ENCODE measurements at places on chromosomes 4 and X. TPM values are rescaled to one million over a fixed set of nuclear protein-coding genes. Genes with fewer than 3 reads are reported as not detected.

DNA sequence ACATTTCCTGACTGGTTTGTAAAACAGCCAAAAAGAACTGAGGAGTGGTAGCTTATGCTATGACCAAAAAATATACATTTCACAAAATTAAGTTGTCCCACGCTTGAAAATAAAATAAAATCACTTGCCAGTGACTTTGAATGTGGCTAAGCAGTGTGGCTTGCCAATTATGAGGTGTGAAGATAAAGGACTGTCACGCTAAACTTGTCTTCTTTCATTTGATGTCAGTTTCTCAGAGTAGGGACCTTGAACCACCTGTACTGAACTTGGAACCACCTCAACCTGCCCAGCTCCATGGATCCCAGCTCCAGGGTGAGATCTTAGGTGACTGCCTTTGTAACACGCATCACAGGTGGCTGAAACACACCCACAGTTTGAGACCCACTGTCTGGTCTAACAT lies 113.7 kb upstream of the TBL1X start:
- ATAC-seq, result no peak

DNA sequence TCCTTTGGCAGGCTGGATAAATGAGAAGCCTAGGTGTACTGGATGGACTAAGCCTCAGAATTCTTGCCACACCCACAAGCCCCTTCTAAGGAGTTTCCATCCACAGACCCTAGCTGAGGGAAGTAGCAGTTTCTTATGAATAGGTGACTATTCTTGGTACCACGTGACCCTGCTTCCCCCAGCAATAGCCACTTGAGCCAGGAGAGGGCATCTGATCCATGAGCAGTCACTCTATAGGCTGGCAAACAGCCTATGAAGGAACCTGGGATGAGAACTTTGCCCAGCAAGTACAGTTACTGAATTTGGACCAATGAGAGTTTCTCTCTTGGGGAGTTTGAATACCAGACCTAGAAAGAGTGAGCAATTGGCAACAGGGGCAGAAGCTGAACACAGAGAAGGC lies 84.0 kb downstream of the RTL9 start:
- peak; percentile 24 for ATAC-seq

Gene EIF2S3
- 225 TPM for total RNA-seq

Gene GASK1B
- not detected for total RNA-seq

- no peak for ATAC-seq
These were observed 530.4 kb upstream of the IGFBP7 start for GRCh38 chr4:57640391-57641100.

DNA sequence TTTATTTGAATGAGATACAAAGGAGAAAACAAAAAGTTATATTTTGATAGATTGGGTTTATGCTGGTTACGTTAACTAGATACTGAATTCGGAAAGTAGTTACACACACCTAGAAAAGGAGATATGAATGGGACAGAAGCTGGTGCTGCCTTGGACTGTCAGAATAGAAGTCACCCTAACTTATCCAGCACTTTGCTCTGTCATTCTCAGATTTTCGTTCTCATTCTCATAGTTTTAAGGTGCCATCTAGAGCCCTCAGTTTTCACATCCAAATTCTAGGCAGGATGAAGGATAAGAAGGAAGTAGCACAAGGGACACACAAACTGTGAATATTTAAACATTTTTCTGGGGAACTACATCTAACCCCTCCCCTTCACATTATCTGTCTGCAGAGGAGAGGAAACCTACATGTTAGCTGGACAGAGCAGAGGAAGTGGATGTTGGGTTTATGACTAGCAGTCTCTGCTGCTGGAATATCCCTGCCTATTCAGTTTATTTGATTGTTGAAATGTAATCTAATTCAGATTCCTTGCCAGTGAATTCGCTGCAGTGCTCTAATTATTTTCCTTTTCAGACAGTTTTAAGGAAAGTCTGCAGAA lies 521.9 kb downstream of the FAT4 start:
- ATAC-seq, result no peak
